ENCODE measurements at places on chromosomes 16 and 17. TPM values are rescaled to one million over a fixed set of nuclear protein-coding genes. Genes with fewer than 3 reads are reported as not detected.

DNA sequence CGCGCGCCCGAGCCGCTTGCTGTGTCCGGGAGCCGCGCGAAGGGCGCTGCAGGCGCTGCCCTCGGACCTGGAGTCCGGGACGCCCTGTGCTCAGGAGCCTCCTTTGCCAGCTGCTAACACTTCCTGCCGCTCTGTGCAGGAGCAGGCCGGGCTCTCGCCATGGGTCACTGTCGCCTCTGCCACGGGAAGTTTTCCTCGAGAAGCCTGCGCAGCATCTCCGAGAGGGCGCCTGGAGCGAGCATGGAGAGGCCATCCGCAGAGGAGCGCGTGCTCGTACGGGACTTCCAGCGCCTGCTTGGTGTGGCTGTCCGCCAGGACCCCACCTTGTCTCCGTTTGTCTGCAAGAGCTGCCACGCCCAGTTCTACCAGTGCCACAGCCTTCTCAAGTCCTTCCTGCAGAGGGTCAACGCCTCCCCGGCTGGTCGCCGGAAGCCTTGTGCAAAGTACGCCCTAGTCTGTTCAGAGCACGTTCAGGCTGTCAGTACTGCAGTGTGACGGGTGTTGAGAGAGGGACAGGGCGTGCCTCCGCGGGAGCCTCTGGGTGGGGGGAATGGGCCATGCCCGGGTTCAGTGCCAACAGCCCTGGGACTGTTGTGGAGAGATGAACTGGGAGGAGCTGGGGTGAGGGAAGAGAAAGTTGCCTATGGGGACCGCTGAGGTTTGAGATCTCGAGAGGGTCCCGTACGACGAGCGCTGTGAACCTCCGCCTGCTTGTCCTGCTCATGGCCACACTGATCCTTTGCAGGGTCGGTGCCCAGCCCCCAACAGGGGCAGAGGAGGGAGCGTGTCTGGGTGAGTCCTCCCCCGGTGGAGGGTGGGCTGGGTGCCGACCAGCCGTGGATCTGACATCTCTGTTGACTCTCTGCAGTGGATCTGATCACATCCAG is 1.3 kb downstream of the ZNF276 start:
- peak; percentile 98 for DNase-seq

DNA sequence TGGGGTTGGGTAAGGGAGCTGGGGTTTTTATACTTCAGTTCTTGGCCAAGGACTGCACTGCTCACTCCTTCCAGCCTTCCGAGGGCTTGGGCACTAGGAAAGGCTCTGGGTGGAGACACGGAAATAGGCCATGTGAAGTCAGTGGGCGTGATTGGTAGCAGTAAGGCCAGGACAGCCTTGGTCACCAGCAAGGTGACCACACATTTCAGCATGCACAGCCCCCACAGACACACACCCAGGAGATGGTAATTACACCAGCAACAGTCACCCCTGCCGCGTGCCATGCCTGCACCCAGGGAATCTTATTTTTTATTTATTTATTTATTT is 252.5 kb downstream of the SEC14L1 start:
- DNase-seq: no peak

DNA sequence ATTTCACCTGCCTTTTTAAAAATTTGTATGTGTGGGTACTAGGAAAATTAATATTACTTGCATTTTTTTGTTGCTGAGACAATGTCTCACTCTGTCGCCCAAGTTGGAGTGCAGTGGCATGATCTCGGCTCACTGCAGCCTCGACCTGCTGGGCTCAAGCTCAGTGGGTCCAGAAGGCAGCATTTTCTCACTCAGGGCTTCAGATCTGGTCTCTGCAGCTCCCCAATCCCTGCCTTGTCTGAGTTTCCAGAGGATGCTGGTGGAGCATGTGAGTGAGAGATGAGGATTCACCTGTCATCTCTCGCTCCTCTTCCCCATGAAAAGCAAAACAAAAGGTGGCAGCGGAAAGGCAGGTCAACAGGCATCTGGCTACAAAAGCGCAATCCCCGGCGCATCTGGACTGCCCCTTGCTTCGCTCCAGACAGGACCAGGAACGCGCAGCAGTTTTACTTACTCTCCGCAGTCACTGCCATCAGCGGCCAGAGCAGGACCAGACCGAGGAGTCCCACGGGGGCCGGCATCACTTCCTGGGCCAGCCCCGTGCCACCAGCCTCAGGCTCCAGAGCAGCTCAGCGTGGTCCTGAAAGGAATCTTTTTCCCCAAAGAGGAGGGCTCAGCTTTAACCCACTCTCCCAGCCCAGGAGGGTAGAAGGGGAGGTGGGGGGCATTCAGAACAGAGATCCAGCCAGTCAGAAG is 59.9 kb downstream of the LITAF start:
- no peak for DNase-seq

GRCh38 chr17:76088868-76089576 is 10.0 kb downstream of the ZACN start:
- DNase-seq: no peak

GRCh38 chr17:79003661-79004411 is 5.7 kb downstream of the CANT1 start:
- no peak for DNase-seq

DNA sequence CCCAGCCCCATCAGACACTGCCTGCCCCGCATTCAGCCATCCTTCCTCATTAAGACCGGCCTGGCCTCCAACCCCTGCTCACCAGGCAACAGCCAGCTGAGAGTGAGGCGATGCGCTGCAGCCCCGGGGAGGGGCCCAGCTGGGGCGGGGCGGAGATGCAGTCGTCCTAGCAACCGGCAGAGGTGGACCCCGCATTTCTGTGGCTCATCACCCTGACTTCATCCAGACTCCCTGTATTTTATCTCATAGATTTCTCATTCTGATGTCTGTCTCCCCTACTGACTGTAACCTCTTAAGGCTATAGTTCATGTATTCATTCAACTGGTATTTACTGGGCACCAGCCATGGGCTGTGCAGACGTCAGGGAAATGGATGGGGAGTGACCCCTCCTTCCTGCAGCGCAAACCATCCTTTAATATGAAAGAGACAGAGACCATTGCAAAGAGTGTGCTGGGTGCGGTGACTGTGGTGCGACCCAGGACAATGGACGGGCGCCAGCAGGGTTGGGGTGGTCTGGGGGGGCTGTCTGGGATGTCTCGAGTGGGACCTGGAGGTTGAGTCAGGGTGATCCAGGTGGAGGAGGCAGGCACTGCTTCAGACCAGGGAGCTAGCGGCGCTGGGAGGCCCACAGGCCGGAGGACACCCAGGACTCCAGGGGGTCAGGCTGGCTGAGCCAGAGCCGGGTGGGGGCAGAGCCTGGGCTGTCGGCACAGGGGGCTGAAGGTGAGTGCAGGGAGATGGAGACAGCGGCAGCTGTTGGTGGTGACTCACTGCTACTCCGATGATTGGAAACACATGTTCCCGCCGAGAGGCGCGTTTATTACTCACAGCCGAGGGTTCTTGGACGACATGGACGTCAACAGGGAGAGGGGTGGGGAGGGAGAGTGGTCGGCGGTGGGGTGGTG is 10.5 kb upstream of the TIMP2 start:
- no peak for DNase-seq

GRCh38 chr17:63369233-63369632 is 76.9 kb downstream of the CYB561 start:
- no peak for DNase-seq

- DNase-seq: no peak
Measured at GRCh38 chr17:28864991-28865849, 10.4 kb downstream of the ERAL1 start.

GRCh38 chr17:7133424-7133823 is 18.8 kb upstream of the ASGR2 start:
- DNase-seq: peak; percentile 16

GRCh38 chr17:49738456-49739163 is 25.3 kb downstream of the FAM117A start:
- no peak for DNase-seq

DNA sequence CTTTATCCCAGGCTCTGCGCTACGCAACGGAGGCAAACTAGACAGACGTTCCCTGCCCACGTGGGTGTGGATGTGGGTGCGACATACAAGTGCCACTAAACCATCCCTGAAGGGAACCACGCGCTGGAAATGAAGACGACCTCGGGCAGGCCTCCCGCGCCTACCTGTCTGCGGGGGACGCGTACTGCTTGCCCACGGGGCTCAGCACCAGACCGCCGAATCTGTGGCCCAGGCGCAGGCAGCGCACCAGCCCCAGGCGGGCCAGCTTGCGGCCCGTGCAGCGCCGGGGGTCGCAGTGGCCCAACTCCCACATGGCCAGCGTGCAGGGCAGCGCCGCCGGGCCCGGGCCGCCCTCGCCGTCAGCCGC is 480 bp downstream of the TSR3 start:
- DNase-seq: no peak

DNA sequence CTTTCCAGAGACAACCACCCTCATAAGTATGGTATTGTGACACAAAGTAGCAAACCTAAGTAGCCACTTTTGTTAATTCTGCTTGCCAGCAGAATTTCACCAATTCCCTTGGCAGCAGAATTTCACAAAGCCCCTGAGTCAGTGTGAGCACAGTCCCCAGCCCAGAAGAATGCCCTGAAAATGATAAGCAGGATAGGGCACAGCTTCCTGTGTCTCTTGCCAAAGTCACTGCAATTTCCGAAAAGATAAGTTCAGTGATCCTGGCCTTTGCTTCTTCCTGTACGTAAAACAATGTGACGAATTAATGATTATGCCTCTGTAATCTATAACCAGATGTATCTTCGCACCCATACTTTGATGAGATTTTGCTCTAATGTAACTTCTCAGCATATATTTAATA is 16.0 kb upstream of the WIPF2 start:
- no peak for DNase-seq

- DNase-seq: no peak
Measured at GRCh38 chr16:50532576-50532975, 15.6 kb upstream of the NKD1 start.

GRCh38 chr17:31724026-31724425 is 135.0 kb downstream of the COPRS start:
- no peak for DNase-seq

GRCh38 chr17:9211133-9211765 is 189.9 kb downstream of the NTN1 start:
- DNase-seq: no peak

DNA sequence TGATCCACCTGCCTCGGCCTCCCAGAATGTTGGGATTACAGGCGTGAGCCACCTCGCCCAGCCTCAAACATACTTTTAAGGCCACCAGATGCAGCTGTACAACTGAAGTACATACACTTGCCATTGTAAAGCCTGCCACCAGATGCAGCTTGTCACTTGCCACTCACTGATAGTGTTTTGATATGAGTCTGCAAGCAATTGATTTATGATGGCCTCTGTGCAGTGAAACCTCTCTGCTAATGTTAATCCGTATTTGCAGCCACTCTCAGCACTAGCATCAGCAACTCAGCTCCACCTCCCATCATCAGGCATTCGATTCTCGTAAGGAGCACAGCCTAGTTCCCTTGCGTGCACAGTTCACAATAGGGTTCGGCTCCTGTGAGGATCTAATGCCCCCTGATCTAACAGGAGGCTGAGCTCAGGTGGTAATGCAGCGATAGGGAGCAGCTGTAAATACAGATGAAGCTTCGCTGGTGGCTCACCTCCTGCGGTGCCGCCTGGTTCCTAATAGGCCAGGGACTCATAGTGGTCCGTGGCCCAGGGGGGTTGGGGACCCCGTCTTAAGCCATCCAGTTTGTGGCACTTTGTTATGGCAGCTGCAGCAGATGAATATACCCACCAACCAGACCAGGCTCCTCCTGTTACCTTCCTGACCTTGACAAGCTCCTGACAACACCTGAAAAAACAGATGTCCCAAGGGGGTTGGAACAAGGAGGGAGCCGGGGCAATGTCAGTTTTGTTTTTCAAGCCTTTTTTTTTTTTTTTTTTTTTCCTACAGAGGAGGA is 1.3 kb upstream of the HERPUD1 start:
- no peak for DNase-seq

- DNase-seq: no peak
Measured at GRCh38 chr16:19563377-19563776, 7.9 kb downstream of the VPS35L start.

DNA sequence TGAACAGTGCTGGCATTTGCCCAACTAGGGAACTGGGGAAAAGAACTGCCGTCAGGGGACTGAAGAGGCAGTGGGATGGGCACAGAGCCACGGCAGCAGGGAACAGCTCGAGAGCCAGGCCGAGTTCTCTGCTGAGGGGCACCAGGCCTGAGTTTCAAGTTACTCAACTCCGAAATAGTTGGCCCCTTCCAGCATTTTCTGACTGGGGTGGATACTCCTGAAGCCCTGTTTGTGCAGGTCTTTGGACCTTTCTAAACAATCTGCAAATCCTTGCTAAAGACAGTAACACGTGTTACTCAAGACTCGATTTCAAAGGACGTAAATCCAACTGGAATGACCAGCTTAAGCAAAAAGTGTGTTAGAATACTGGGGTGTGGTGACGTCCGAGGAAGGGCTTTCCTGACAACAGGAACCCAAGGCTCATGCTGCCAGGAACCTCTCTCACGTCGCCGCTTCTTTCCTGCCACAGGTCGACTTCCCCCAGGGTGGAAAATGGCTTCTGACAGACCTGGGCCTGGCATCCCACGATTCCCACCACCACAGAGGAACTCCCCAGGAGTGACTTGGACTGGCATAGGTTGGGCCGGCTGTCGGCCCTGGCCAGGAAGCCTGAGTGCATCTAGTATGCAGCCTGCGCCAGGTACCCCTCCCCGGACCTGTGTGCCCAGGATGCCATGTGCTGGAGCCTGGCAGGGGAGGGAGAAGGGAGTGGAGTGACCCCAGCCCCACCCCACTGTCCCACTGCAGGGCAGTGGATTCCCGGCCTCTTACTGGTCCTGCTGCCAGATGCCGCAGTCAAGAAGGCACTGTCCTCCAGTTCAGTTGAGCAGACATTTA is 71.9 kb downstream of the N4BP1 start:
- no peak for DNase-seq

DNA sequence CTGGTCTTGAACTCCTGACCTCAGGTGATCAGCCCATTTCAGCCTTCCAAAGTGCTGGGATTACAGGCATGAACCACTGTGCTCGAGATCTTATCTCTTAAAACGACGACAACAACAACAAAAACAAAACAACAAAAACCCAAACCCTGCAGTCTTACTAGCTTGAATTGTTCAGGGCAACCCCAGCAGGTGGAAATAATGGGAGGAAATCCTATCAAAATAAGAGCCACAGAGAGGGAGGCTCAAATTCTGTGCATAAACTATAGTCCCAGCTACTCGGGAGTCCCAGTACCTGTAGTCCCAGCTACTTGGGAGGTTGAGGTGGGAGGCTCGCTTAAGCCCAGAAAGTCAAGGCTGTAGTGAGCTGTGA is 16.5 kb upstream of the ATP6V0A1 start:
- no peak for DNase-seq

- no peak for DNase-seq
Measured at GRCh38 chr17:72447251-72447640, 326.4 kb downstream of the SOX9 start.

TMEM220 gene
- 0.15 TPM for total RNA-seq

PRSS27 gene
- total RNA-seq: 0.81 TPM

WDR81 gene
- total RNA-seq: 48.4 TPM

NOD2 gene
- 11.7 TPM for total RNA-seq

DNAI2 gene
- 1.5 TPM for total RNA-seq

GNGT2 gene
- 1.5 TPM for total RNA-seq

Data from CD4-positive, CD25-positive, alpha-beta regulatory T cell (primary cell).